ENCODE measurements at places on chromosomes 11 and 22. TPM values are rescaled to one million over a fixed set of nuclear protein-coding genes. Genes with fewer than 3 reads are reported as not detected.

DNA sequence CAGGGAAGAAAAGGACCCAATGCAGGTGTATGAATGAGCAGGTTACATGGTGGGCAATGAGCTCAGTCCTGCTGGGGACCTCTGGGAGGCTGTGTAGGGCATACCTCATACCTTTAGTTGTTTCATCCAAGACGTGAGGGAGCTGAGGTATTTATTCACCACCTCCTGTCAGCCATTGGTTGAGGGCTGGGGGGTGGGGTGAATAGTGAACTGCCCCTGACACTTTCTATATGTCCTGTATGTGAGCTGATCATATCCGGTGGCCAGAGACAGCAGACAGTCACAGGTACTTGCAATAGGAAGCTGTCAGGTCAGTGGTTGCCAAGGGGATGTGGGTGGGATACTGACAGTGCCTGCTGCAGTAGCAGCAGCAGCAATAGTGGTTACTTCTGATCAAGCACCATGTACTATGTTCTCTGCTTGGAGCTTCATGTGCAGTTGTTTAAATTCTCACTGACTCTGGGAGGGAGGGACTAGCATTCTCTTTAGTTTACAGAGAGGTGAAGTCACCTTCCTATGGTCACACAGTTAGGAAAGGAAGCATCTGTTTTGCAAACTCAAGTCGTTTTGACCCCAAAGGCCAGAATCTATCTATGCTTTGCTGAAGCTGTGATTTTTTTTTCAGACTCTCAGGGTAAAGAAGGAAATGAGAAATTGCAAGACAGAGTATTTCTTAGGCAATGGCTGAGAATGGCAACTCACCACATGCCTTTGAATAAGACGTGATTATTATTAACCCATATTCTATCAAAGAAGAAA lies 54.0 kb downstream of the MIAT start:
- DNase-seq, result no peak

CFAP68 gene
- total RNA-seq, result 22.6 TPM

DNA sequence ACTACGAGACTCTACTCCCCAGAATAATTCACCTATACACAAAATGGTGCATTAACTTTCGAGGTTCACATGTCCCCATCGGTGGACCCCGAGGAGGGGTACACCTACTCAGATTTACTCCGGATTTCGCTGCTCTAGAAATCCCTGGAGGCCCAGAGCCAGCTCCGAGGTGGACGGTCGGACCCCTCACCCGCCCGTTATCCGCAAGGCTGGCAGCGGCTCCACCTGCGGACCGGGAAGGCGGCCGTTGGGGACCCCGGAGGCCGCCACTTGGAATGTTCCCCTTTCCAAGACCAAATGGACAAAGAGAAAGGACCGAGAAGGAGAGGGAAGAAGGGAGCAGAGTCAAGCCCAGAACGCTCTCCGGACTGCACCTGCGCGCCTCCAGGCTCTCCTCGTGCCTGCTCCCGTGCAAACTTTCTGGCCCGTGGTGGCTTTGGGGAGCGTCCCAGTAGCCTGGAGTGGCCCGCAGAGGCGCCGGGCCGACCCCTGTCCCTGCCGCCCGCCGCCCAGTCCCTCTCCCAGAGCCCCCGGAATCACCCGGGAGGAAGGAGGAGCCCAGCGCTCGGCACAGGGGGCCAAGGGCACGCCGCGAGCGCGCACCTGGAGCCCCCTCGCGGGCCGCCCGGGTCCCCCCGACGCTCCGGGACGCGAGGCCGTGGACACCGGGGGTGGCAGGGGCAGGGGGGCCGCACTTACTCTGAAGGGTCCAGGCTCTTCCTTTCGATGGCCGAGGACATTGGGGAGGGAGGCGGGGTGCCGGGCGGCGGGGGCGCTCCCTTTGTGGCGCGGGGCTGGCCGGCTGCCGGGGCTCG lies 23.0 kb downstream of the LMO2 start:
- no peak for DNase-seq

- DNase-seq, result no peak
These were observed 1.6 kb downstream of the YIF1A start for GRCh38 chr11:66287211-66287888.

Measured in vagina (tissue), 2 donors.